Activated B cell treated with CpG ODN at 0.5 μM for 24 hours (primary cell): ENCODE measurements at places on chromosomes 16 and 17.

GRCh38 chr16:15948532-15949209 is 745 bp upstream of the ABCC1 start:
- DNase-seq: no peak

- DNase-seq: no peak
These were observed 79.3 kb upstream of the ARL4D start for GRCh38 chr17:43319293-43320124.

DNA sequence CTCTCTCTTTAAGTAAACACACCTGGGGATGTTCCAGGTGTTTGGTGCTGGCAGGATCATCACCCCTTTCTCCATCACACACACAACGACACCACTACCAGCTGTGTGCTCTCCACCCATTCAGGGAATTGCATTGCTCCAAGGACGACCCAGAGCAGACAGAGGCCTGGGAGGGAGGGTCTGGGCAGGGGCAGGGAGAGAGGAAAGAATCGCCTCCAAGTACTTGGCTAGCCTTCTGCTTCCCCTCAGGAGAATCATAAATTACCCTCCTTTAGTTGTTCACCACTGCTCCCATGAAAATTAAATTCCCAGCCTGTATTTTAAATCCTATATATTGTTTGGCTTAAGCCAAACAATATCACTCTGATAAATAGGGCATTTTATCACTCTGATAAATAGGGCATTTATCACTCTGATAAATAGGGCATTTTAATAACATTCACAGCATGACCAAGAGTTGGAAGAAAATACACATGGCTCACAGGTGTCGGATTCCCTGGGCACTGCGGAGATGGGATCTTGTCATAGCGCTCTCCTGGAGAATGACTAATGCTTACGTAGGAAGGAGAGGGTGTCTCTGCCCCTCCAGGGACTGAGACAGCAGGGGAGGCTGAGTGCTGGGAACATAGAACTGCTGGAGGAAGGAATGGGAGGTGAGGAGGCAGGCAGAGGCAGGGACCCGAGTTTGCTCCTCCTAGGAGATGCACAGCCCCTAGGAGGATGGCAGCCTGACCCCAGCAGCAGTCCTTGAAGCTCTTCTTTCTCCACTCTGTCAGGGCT is 673.6 kb downstream of the HS3ST4 start:
- no peak for DNase-seq

DNA sequence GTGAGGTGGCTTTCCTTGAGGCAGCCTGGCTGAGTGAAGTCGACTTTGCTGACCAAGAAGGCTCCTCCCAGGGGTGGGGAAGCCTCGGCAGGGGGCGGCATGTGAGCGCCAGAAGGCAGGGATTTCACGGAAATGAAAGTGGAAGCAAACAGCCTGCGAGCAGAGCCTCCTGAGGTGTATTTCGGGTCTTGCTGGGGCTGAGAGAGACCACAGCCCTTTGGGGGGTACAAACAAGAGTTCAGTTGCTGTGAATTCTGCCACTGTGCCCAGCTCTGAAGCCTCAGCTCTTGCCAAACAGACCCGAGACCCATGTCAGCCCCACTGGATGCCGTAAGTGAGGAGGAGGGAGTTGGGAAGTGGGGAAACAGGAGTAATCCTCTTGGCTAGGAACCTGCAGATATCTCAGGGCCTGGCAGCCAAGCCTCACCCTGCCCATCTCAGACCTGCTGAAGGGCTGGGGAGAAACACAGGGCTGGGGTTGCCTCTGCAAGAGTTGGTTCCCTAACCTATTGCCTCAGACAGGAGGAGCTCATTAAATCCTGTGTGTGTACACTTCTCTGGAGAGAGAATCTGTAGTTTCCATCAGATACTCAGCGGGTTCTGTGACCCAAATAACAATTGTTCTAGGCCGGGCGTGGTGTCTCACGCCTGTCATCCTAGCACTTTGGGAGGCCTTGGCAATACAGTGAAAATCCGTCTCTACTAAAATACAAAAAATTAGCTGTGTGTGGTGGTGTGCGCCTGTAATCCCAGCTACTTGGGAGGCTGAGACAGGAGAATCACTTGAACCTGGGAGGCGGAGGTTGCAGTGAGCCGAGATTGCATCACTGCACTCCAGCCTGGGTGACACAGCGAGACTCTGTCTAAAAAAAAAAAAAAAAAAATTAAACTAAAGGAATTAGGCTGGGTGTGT is at the start of gene IFI35:
Gene IFI35 (plus strand): TSS at position 146 of the 913 bp plus-strand sequence. CDS start 164 bp downstream, at position 310.
- peak; percentile 75 for DNase-seq

DNA sequence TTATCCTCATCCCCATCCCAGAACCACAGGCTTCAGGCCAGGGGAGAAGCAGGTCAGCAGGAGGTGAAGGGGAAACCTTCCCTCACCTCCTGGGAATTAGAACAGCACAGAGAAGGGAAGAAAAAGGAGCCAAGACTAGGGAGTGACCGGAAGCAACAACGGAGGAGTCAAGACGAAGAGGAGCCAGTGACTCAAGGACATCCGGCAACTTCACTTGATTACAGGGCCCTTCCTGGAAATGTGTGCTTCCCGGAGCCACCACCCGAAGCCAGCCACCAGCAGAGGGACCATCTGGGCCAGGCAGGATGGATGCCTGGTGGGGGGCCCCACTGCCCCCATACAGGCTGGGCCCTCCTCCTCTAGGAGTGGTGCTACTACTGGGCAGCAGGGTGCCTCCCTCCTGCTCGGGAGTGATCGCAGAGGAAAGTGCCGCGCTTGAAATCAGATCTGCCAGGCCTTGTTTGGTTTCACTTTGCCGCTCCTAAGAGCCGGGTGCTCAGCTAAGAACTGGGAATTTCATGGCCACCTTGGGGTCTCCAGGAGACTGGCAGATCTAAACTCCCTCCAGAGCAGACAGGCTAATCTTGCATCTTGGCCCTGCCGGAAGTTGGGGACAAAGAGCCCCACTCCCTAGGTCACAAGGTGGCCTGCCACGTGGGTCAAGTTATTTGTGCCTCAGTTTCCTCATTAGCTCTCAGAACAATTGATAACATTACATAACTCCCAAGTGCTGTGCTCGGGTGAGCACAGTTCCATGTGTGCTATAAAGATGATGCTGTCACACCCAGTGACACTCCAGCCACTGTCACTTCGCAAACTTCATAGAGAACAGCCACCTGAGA is 6.6 kb downstream of the CDC42EP4 start:
- DNase-seq: no peak

GRCh38 chr17:48952904-48953303 is 8.3 kb upstream of the SNF8 start:
- DNase-seq: no peak
